Stimulated activated CD8-positive, alpha-beta memory T cell treated with anti-CD3 and anti-CD28 coated beads, Interleukin-2, amount 100 ng/mL, for 1 hour (primary cell): ENCODE measurements at places on chromosomes 12 and 14.

GRCh38 chr14:23354990-23355389 lies 2.3 kb upstream of the SLC22A17 start:
- DNase-seq = no peak

DNA sequence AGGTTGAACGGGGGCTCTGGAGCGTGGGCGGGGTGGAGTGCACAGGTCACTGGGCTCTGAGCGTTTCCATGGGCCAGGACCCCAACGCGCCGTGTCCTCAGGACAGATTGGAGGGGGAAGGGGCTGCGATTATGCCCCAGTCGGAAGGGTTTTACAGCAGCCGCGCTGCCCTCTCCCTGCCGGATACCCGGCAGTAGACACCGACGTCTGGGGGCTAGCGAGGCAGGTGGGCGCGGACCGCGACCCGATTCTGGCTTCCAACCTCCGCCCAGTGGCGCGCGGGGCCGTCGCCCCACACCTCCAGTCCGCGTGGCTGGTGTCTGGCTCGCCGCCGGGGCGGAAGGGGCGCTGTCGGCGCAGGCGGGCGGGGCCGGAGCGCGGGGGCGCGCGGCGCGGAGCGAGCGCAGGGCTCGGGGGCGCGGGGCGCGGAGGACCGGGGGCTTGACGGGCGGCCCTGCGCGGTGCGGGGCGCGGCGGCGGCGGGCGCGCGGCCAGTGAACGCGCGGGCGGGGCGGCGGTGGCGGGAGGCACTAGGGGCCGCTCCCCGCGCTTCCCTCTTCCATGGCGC lies 2.4 kb upstream of the KIF26A start:
- DNase-seq = no peak

GRCh38 chr12:104577581-104577981 lies 120.8 kb downstream of the CHST11 start:
- DNase-seq = no peak

- peak; percentile 19 for DNase-seq
These were observed 28.8 kb downstream of the HOXC4 start for GRCh38 chr12:54082397-54082892.

DNA sequence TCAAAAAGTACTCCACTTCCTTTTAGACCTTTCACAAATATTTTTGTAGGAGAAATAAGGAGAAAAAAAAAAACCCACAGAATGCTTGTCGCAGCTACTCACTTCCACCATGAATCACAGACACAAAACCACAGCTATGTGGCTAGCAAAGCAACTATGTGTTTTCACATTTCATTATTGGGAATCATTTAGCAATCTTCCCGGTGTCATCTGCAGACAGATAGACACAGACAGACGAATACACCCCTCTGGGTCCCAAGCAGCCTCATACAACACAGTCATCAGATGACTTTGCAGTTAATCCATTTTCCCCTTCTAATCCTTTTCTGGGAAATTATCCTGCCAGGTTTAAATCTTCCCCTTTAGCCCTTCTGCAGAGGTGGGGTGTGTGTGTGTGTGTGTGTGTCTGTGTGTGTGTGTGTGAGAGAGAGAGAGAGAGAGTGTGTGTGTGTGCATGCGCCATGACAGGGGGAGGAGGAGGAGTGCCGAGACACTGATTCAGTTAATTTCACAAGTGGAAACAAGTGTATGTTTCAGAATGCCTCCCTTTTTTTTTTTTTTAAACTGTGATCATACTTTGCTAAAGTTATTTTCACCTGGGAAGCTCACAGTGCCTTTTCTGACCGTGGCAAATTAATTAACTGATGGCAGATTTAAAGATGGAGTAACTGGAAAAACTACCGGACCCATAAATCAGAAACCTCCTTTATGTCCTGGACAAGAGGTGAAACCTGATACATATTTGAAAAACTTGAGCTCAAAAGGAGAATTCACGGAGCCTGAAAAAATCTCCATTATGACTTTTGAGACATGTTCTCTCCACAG lies 39.9 kb downstream of the LTBP2 start:
- DNase-seq = no peak

GRCh38 chr12:76299536-76300296 lies 48.5 kb downstream of the BBS10 start:
- DNase-seq = no peak

GRCh38 chr12:66765204-66765603 lies 86.3 kb upstream of the GRIP1 start:
- no peak for DNase-seq

- no peak for DNase-seq
These were observed 80.6 kb downstream of the APAF1 start for GRCh38 chr12:98725476-98726247.
